RWPE2 (cell line): ENCODE measurements at places on chromosomes 4 and X.

- H3K4me1 ChIP-seq = no peaks in the 10 kb centered on the region
- peaks cover 2% of the 10 kb centered on the region for H3K27me3 ChIP-seq
- H3K27ac ChIP-seq = no peak overlapping the region
- no peak for DNase-seq
Measured at GRCh38 chr4:37934609-37935008, 25.6 kb upstream of the PTTG2 start.

DNA sequence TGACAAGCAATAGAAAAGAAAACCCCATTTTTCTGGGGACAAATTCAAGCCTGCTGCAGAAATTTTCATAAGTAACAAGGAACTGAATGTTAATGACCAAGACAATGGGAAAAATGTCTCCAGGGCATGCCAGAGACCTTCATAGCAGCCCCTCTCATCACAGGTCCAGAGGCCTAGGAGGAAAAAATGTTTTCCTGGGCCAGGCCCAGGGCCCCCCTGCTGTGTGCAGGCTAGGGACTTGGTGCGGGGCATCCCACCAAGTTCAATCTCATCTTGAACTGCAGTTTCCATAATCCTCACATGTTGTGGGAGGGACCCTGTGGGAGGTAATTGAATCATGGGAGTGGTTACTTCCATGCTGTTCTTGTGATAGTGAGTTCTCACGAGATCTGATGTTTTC is 211.5 kb upstream of the GRIA3 start:
- H3K4me3 ChIP-seq = no peak overlapping the region
- H3K27ac ChIP-seq = no peak overlapping the region
- no peaks in the 10 kb centered on the region for H3K27me3 ChIP-seq
- no peak for DNase-seq
- H3K36me3 ChIP-seq = no peaks in the 10 kb centered on the region

GRCh38 chrX:136619899-136620505 is 28.0 kb upstream of the CD40LG start:
- no peak for DNase-seq
- H3K36me3 ChIP-seq = no peaks in the 10 kb centered on the region
- no peak overlapping the region for H3K4me3 ChIP-seq
- no peaks in the 10 kb centered on the region for H3K27me3 ChIP-seq
- H3K27ac ChIP-seq = no peak overlapping the region

GRCh38 chr4:143186212-143186611 is 1.5 kb downstream of the USP38 start:
- H3K4me1 ChIP-seq = peaks cover 24% of the 10 kb centered on the region
- peaks cover 33% of the 10 kb centered on the region for H3K36me3 ChIP-seq

DNA sequence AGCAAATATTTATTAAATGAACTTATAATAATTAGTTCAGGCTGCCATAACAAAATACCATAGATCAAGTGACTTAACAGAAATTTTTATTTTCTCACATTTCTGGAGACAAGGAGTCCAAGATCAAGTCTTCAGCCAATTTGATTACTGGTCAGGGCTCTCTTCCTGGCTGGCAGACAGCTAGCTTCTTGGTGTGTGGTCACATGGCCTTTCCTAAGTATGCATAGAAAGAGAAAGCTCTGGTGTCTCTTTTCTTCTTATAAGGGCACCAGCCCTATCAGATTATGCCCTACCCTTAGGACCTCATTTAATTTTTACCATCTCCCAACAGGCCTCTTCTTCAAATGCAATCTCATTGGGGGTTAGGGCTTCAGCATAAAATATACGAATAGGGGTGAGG is 438.5 kb upstream of the INTU start:
- H3K27me3 ChIP-seq = no peaks in the 10 kb centered on the region
- H3K4me3 ChIP-seq = no peak overlapping the region
- H3K4me1 ChIP-seq = no peaks in the 10 kb centered on the region
- DNase-seq = no peak
- no peaks in the 10 kb centered on the region for H3K36me3 ChIP-seq
- no peak overlapping the region for H3K27ac ChIP-seq

- H3K4me1 ChIP-seq = no peaks in the 10 kb centered on the region
- H3K27ac ChIP-seq = no peak overlapping the region
- DNase-seq = no peak
Measured at GRCh38 chr4:10677796-10678497, 6.6 kb downstream of the CLNK start.

GRCh38 chr4:113758372-113758771 is 3.2 kb downstream of the CAMK2D start:
- H3K27ac ChIP-seq = peak overlapping the region; percentile 95
- peaks cover 19% of the 10 kb centered on the region for H3K36me3 ChIP-seq
- no peak overlapping the region for H3K4me3 ChIP-seq
- H3K4me1 ChIP-seq = peaks cover 36% of the 10 kb centered on the region
- no peak for DNase-seq

- H3K27me3 ChIP-seq = no peaks in the 10 kb centered on the region
- H3K4me3 ChIP-seq = no peak overlapping the region
- DNase-seq = no peak
- H3K27ac ChIP-seq = no peak overlapping the region
Measured at GRCh38 chrX:47648376-47648775, 2.0 kb downstream of the ELK1 start.

DNA sequence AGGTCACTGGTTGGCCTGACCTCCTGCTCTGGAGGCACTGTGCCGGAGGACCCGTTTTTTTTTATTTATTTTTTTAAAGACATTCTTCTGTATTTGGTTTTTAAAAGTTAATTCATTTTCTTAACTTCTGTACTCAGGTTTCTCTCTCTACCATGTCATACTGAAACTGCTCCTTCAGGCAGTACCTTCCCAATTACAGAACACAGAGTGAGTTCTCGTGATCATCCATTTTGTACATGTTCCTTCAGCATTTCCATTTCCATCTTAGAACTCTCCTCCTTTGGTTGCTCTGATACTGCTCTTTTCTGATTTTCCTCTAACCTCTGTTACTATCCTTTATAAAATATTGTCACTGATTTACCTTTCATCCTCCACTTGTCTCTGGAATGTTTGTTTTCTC is 17.9 kb downstream of the UBE2K start:
- no peaks in the 10 kb centered on the region for H3K27me3 ChIP-seq
- no peak for DNase-seq
- no peak overlapping the region for H3K4me3 ChIP-seq
- peaks cover 4% of the 10 kb centered on the region for H3K4me1 ChIP-seq
- no peak overlapping the region for H3K27ac ChIP-seq

GRCh38 chr4:1258457-1258856 is 9.5 kb upstream of the CTBP1 start:
- no peak overlapping the region for H3K27ac ChIP-seq
- H3K36me3 ChIP-seq = no peaks in the 10 kb centered on the region
- no peaks in the 10 kb centered on the region for H3K27me3 ChIP-seq
- no peak overlapping the region for H3K4me3 ChIP-seq
- no peaks in the 10 kb centered on the region for H3K4me1 ChIP-seq
- DNase-seq = no peak

DNA sequence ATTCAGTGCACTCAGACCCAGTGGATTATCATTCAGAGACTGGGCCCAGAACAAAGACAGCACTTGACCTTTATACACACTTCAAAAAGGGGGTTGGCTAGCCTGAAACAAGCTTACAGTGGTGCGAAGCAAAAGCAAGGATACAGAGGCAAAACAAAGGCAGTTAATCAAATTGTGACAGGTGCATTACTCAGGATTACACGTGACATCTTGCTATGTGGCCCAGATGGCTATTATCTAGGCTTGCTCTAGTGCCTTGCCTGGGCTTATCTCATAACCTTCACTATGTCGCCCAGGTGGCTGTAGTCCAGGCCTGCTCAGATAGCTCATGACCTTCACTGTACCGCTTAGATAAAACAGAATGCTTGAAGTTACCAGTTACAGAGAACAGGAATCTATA is 1092.1 kb upstream of the PRKX start:
- no peaks in the 10 kb centered on the region for H3K36me3 ChIP-seq
- no peak overlapping the region for H3K4me3 ChIP-seq
- no peak for DNase-seq
- no peak overlapping the region for H3K27ac ChIP-seq
- no peaks in the 10 kb centered on the region for H3K4me1 ChIP-seq

DNA sequence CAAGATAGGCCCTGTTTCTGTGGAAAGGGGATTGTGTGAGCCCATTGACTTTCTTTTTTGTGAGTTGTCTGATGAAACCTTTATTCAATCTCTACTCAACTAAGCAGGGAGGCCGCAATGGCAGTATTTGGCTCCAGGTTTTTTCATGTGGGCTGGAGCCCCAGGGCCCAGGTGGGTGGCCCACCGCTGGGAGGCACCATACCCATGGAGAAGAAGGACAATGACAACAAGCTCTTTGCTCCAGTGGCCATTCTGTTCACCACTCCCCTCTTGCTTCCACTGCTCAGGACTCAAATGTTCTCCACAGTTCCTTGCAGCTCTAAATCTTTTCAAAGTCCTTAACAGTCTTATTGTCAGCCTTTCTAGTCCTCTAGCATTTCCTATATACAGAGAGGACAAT is 54.1 kb downstream of the HOPX start:
- no peak overlapping the region for H3K4me3 ChIP-seq
- peaks cover 28% of the 10 kb centered on the region for H3K4me1 ChIP-seq
- H3K27me3 ChIP-seq = no peaks in the 10 kb centered on the region
- H3K36me3 ChIP-seq = no peaks in the 10 kb centered on the region
- DNase-seq = no peak

DNA sequence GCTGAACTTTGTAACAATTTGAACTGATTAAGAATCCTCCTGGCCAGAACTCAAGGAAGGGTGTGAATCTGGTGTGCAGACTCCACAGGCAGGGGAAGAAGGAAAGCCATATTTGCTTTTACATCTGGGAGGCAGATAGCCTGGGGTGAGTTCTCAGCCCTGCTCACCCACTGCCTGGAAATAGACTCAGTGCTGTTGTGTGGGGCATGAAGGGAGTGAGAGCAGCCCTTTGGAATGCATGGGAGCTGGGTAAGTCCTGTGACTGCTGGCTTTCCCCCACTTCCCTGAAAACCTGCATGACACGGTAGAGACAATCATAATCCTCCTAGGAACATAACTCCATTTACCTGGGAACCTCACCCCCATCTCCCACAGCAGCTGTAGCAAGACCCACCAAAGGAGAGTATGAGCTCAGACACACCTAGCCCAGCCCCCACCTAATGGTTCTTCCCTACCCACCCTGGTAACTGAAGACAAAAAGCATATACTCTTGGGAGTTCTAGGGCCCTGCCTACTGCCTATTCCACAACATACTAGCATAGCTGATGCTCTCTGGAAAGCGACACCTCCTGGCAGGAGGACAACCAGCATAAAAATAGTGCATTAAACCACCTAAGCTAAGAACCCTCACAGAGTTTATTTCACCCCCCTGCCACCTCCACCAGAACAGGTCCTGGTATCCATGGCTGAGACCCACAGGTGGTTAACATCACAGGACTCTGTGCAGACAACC is 59.3 kb upstream of the UBQLN2 start:
- no peaks in the 10 kb centered on the region for H3K27me3 ChIP-seq
- no peaks in the 10 kb centered on the region for H3K36me3 ChIP-seq
- peak overlapping the region; percentile 42 for H3K27ac ChIP-seq
- H3K4me3 ChIP-seq = no peak overlapping the region

- no peaks in the 10 kb centered on the region for H3K36me3 ChIP-seq
- no peak for DNase-seq
- no peaks in the 10 kb centered on the region for H3K27me3 ChIP-seq
- peak overlapping the region; percentile 50 for H3K4me3 ChIP-seq
- H3K4me1 ChIP-seq = no peaks in the 10 kb centered on the region
Measured at GRCh38 chrX:102712981-102713625, 855 bp downstream of the GPRASP2 start.

DNA sequence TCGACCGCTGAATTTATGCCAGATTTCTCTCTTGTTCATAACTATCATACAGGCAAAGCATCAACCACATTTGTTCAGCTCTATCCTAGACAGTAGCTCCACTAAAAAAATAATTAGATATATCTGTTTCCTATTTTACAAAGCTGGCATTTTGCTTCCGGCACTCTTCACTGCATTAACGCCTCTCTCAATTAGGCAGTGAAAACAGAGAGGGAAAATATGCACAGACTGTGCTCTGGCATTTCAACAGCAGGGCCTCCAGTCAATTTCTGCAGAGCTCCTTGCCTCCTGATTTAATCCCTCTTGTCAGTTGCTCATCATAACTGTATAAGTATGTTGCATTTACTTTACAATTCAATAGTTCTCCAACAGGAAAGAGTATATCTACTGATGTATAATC is 666.9 kb upstream of the INTU start:
- no peaks in the 10 kb centered on the region for H3K27me3 ChIP-seq
- no peaks in the 10 kb centered on the region for H3K36me3 ChIP-seq
- H3K4me1 ChIP-seq = no peaks in the 10 kb centered on the region
- no peak for DNase-seq

DNA sequence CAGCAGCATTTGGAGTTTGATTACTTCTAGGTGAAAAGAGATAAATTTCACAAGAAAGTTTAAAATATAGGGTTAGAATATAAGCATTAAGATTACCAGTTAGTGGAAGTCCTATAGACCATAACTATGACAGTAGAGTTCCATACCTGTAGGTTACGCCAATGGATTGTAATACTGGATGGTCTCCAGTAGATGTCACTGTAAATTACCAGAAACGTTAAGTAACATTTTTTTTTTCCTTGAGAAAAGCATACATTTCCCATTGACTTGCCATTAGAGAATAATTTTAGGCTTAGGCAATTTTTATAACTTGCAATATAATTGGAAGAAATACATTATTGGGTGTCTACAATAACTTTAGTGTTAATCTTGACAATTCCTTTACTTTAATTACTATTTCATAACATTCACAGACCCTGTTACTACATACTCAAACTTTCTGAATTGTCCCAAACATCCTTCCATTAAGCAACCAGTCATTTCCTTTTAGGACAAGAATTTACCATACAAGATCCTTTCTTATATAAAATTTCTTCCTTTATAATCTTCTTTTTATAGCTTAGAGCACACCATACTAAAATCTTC is 304.1 kb upstream of the TECRL start:
- no peaks in the 10 kb centered on the region for H3K36me3 ChIP-seq
- no peaks in the 10 kb centered on the region for H3K27me3 ChIP-seq
- no peak for DNase-seq
- no peak overlapping the region for H3K27ac ChIP-seq
- H3K4me1 ChIP-seq = no peaks in the 10 kb centered on the region

GRCh38 chrX:32496671-32497070 is 714.7 kb downstream of the DMD start:
- no peaks in the 10 kb centered on the region for H3K36me3 ChIP-seq
- H3K4me3 ChIP-seq = no peak overlapping the region
- DNase-seq = no peak
- H3K4me1 ChIP-seq = no peaks in the 10 kb centered on the region

DNA sequence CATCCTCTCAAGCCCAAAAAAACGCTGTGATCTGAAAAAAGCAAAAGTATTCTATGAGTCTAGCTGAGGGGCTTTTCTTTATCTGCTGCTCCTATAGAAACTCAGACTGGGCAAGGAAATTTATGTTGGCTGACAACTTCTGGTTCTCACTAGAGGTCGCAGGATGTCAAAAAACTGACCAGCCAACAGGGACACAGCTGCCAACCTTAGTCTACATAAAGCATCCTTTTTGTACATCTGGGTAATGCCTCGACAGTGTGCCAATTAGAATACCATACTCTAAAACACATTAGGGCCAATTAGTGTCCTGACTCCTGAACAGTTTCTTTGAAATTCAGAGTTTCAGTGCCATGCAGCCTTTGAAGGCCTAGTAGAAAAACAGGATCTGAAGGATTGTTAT is 8.8 kb upstream of the TLL1 start:
- H3K4me1 ChIP-seq = no peaks in the 10 kb centered on the region
- no peaks in the 10 kb centered on the region; the same call in 1 of the 2 replicates for H3K36me3 ChIP-seq
- no peaks in the 10 kb centered on the region for H3K27me3 ChIP-seq
- H3K4me3 ChIP-seq = no peak overlapping the region
- no peak for DNase-seq
